ENCODE measurements at places on chromosomes 16 and 17.

DNA sequence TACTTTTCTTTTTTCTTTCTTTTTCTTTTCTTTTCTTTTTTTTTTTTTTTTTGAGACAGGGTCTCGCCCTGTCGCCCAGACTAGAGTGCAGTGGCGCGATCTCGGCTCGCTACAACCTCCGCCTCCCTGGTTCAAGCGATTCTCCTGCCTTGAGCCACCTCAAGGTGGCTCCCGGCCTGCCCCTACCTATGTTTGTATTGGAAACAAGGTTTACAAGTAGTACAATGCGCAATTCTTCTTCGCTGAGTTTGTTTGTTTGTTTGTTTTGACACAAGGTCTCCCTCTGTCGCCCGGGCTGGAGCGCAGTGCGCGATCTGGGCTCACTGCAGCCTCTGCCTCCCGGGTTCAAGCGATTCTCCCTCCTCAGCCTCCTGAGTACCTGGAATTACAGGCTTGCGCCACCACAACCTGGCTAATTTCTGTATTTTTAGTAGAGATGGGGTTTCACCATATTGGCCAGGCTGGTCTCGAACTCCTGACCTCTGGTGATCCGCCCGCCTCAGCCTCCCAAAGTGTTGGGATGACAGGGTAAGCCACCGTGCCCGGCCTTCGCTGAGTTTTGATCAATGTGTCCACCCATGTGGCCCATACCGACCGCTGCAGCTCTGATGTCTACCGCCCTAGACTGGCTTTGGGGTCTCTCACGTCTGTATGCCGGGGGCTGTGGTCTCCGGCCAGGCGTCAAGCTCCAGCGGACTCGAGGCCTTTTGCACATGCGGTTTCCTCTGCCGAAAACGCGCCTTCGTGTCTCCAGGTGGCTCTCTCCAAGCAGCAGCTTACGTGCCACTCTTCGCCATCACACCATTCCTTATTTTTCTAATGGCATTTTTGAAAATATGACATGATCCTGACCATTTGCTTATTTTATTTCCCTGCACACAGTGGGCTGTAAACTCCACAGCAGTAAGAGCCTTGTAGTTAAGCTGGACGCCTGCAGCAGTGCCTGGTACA, 1.1 kb upstream of the YBX2 start:
- DNase-seq: no peak

- DNase-seq: no peak
Measured at GRCh38 chr17:69744512-69745070, 330.1 kb downstream of the MAP2K6 start.

- DNase-seq: peak; percentile 93
Measured at GRCh38 chr17:63445954-63446752, at the start of gene CYB561. TSS of gene CYB561 (minus strand) at chr17:63446306. CDS start at chr17:63437547, 8,759 bp downstream.

DNA sequence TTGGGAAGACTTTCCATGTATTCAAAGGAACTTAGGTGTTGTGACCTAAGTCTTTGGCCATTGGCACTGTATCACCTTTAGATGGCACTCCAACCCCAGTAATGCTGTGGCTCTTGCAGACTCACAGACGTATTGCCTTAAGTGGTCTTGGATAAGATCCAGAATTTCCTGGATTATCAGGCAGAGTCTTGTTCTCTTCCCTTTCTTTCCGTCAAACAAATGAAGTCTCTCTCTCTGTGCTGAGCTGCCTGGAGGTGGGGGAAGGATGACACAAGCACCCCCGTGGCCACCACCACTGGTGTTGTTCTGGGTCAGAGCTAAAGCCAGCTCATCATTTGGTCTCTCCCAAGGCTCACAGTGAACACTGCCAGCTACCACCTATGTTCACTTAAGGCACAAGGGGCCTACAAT, 789.9 kb upstream of the KIF2B start:
- peak; percentile 51 for DNase-seq

GRCh38 chr17:81418710-81419318, 23.6 kb downstream of the BAHCC1 start:
- DNase-seq: peak; percentile 33

DNA sequence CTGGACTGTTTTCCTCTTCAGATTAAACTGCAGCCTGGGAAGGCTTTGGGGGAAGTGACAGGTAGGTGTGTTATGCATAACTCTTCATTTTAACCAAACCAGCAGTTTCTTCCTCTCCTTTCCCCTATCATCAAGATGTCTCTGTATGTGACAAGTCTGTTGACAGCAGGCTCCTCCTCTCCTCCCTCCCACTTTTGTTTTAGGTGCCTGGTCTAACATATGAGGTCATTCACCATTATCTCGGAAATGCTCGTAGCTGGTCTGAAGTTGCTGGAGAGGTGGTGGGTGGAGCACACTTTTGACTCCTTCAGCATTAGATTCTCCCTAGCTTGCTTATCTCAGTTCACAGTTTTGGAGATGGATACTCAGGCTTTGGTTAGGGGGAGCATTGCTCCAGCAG, 571.0 kb upstream of the EEF2KMT start:
- no peak for DNase-seq

GRCh38 chr17:79792341-79792871, 4.5 kb downstream of the CBX8 start:
- DNase-seq: no peak

GRCh38 chr17:51563961-51564360, 303.6 kb downstream of the UTP18 start:
- DNase-seq: no peak

DNA sequence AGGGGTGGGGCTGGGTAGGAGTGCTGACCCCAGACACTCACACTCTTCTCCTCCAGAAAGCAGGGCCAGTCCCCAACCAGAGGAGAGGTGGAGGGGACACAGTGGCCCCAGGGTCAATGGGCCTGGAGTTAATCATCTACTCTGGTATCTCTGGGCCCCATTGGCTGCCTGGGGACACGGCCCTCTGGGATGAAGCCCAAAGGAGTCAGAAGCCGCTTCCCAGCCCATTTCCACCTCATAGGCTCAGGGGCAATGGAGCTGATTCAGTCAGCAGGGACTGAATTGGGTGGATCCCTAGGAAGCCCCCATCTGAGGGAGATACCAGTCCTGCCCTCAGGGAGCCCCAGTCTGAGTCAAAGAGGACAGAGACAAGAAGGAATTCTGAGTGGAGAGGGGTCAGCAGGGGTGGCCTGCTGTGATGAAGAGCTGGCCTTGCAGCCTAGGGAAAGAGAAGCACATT, 2.9 kb upstream of the NAGS start:
- no peak for DNase-seq

DNA sequence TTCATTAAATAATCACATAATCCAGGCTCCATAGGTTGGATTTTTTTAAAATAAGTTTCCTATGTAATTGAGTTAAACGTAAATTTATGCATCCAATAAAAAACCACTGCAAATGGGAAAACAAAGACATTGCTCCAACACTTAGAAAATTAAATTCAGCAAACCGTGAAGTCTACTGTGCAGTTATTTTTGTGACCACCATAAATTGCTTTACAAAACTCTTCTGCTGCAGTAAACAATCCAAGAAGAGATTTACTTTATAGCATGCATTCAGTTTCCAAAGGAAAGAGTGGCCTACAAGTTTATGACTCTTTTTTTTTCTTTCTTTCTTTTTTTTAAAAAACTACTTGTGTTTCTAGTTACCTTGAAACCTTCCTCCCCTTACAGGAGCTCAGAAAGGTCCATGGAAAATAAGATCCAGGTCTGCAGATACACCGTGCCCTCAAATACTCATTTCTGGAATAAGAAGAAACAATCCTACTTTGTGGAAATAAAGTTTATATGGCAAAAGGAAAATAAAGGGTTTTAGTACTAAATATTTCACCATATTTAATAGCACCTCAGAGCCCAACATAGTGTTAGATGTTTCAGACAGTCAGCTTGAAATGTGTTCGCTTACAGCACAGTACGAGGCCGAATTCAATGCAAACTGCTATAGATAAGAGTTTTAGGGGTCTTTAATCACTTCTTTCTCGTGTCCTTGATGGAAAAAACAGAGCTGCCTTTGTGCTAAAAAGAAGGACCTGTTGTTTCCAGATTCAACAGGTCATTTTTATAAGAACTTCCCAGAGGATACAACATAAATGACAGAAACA, 3.2 kb downstream of the HS3ST3A1 start:
- no peak for DNase-seq

DNA sequence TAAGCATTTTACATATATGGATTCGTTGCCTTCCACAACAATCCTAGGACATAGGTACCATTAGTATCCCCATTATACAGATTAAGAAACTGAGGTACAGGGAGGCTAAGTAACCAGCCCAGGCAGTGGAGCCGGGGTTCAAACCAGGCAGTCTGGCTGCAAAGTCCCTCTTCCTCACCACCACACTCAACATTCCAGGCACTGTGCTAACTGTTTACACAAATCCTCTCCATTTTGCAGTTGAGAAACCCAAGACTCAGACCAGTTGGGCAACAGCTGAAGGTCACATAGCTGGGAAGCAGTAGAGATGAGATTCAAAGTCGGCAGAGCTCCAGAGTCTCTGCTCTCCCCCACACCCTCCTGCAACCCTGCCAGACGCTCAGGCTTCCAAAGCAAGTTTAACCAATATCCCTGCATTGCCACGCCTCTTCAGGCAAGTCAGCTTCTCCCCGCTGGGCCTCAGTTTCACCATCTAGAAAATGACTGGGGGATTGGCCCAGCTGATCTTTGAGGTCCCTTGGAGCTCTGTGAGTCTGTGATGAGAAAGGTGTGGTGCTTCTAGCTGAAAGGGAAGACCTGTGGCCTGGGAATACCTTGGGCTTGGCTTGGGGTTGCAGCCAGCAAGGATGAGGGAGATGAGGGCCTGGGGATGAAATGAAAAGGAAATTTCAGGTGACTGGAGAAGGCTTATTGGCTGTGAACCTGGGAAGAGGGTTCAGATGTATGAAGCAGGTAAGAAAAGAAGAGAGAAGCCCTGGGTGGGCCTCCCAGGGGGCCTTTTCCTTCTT, 14.0 kb downstream of the CCR7 start:
- DNase-seq: no peak

DNA sequence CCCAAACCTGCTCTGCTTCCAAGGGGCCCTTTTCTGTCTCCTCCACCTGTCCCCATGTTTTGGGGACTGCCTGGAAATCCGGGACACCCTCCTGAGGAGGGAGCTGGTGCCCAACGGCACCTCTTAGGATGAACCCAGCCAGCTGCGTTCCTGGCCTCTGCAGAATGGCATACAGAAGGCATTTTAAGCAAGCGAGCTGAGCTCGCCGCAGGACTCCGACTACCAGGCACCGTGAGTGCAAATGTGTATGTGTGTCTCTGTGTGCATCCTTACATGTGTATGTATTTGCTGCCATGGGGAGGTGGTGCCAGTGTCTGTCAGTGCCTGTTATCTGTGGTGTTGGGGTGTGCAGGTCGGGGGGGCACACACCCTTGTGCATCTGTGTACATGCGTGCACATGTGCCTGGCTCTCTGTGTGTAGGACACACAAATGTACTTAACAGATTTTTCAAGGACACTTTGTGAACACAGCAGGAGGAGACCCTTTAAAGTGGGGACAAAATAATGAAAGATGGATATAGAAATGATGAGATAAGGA, 39.3 kb downstream of the ABAT start:
- no peak for DNase-seq

- no peak for DNase-seq
Measured at GRCh38 chr16:78988361-78988969, 612.1 kb downstream of the MAF start.

GRCh38 chr16:4204521-4204920, 37.4 kb downstream of the SRL start:
- no peak for DNase-seq

- no peak for DNase-seq
Measured at GRCh38 chr17:78889531-78889930, 13.5 kb downstream of the CEP295NL start.

DNA sequence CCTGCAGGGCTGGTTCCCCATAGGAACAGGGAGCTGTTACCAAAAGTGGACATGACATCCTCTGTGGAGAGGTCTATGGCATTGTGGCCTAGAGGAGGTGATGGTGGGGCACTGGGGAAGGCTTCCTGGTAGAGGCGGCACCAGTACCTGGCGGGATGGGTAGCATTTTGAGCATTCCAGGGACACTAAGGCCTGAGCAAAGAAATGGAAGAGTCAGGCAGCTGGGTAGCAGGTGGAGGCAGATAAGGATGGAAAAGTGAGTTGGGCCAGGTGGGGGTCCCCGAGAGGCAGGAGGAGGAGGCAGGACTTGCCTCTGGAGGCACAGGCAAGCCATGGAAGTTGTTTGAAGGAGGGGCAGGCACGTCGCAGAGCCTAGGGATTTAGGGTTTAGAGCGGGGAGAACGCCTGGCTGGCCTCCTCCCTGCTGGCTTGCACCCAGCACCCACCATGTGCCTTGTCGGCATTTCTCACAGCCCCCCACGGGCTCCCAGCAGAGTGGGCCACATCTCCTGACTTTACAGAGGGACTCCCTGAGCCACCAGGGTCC, 5.1 kb upstream of the ADCY7 start:
- DNase-seq: no peak

GRCh38 chr16:67084345-67085028, 25.3 kb upstream of the PHAF1 start:
- DNase-seq: no peak

DNA sequence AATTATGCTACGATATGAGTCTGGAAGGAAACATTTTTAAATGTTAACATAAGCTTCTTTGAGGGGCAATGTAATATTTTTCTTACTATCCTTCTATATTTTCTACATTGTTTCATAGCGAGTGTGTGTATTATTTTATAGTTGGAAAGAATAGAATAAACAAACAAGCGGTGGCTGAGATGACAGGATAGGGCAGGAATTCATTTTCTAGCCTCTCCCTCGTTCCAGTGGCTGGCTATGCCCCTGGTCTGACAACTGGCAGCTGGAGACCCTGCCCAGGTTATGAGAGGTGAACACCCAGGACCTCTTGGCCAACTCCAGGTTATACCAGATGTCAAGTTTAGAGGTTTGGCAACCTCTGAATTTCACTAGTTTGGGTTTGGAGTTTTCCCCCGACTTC, 14.5 kb upstream of the TNRC6C start:
- DNase-seq: no peak

GRCh38 chr17:32755045-32755805, 121.7 kb downstream of the MYO1D start:
- DNase-seq: no peak
